ENCODE measurements at places on chromosomes 3 and 15. TPM values are rescaled to one million over a fixed set of nuclear protein-coding genes. Genes with fewer than 3 reads are reported as not detected.

DNA sequence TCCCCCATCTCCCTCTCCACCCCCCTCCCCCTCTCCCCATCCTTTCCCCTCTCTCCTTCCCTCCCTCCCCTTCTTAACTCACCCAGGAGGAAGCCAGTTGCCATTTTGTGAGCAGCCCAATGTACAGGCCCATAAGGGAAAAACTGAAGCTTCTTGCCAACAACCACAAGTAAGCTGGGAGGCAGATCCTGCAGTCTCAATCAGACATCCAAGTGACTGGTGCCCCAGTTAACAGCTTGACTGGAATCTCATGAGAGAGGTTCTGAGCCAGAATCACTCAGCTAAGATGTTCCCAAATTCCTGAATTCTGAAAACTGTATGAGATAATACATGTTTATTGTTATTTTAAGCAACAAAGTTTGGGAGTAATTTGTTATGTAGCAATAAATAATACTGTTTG is 90.7 kb downstream of the C3orf70 start:
- DNase-seq = no peak

DNA sequence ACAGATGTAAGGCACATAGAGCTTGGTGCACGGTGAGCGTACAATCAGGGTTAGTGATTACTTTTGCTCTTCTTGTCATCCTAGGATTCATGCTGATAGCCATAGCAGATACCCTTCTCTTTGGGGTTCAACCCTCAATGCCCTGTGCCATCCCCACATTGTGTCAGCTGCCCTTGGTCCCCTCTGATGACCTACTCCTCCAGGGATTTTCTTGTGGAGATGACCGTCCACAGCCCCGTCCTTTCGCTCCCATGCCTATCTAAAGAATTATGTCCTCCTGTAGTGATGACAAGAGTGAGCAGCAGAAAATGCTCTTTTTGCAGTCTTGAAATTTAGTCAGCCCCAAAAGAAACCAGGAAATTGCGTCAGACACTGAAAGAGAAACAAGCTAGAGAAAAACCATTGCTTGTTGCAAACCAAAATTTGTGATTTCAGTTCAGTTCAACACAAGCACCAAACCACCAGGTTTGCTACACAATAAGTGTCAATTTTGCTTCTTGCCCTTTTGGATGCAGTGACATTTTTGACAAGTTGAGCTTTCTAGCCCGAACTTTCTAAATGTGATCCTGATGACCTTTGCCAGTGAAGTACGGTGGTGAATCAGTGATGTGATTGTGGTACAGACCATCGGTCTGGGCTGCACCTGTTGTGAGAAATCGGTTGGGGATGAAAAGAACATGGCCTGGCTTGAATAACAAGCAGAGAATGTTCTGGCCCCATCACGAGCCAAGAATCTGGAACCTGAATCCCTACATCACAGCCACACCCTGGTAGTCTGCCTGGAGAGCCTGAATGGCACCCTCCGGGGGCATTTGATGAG is 41.3 kb downstream of the CMTM7 start:
- DNase-seq = no peak

GRCh38 chr3:42868841-42869240 is 6.8 kb downstream of the CYP8B1 start:
- no peak for DNase-seq

DNA sequence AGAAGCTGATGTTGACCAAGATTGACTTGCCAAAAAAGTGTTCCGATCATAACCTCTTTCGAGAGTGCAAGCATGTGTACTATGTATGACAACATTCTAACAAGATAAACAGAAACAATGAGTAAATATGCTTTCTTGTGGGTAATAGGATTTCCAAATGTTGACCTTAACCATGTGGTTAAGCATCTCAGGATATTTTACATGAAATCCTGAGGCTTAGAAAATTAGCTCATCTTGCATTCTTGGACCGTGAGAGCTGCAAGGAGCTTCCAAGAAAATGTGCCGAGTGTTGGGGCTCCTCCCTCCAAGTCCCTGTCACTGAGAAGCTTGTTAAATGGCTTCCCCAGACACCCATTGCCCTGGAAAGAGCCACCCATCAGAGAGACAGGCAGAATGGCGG is 50.1 kb downstream of the C3orf20 start:
- no peak for DNase-seq

DNA sequence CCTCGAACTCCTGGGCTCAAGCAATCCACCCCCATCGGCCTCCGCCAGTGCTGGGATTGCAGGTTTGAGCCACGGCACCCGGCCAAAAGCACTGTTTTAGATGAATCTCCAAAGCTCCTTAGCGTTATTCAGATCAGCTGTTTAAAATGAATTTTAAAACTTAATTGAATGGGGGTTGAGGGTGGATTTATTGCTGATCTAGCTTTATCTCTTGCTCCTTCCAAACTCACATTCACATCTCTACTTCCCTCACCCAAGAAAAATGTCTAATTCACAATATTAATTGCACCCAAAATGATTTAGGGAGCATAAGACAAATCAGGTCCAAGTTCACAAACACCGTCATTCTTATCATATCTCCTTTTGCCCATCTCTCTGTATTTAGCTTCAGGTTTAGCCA is 89.8 kb downstream of the MEIS2 start:
- no peak for DNase-seq

- no peak for DNase-seq
Observed at GRCh38 chr3:71509066-71509465, 74.5 kb downstream of the FOXP1 start.

DNA sequence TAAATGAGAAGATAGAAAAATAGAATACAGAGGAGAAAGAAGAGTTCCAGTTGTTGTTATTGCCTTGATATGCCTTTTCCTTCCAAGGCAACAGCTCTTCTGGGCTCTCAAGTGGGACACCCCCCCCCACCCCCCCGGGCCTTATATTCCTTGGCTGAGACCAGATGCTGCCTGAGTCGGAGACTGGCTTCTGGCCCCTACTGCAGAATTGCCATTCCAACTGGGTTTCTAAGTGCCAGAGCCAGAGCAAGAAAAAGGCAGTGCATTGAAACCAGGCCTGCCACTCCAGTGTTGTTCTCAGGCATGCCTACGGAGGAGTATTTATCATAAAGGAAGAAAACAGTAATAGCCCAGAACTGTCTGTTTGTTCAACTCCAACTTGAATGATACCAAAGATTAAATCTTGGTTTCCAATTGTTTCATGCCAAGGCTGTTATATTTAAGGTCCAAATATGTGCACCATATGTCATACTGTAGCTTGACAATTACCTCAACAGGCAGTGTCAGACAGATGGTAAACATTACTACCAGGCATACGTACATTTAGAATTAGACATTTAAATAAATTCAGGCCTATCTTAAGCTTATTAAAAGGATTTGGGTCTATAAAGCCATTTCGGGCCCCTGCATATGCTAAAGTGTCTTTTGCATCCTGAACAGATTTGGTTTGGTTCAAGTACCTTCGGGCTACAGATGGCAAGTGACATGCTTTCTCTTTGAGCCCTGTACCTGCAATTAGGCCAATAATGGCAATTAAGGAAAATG is 209.9 kb upstream of the SEMA6D start:
- no peak for DNase-seq

GRCh38 chr15:74511583-74511982 is 29.4 kb upstream of the ARID3B start:
- DNase-seq = no peak

GRCh38 chr15:85947021-85947420 is 132.7 kb upstream of the AGBL1 start:
- no peak for DNase-seq

DNA sequence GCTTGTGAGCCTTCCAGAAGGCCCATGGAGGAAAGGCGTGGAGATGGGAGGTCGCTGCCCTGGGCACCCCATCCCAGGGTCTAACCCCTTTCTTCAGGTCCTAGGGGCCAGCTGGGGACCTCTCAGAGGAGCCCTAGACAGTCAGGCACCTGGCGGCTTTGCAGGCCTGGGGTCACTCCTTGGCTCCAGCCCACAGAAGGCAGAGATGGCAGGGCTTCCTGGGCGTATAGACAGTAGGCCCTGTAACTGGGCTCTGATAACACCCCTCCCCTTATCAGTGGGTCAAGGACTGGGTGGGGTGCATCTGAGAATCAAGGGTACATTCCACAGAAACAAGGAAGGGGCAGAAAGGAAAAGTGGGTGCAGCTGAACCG is 16.7 kb downstream of the ZDHHC19 start:
- DNase-seq = no peak

DNA sequence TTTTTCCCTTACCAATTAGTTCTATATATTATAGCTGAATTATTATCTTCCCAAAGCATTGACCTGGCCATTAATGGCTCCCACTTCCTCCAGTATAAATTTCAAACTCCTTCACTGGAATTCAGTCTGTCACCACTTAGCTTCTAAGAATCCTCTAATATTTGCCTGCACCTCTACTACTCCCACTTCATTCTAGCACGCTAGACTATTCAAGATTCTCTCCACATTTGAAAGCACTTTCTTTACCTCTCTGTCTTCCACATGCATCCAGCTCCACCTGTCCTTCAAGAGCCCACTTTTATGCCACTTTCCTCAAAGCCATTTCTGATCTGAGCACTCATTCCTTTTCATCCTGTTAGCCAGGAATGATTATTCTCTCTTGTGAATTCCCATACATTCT is 15.0 kb downstream of the SENP8 start:
- no peak for DNase-seq

GRCh38 chr15:96366526-96366877 is 36.0 kb downstream of the NR2F2 start:
- peak; percentile 74 for DNase-seq

DNA sequence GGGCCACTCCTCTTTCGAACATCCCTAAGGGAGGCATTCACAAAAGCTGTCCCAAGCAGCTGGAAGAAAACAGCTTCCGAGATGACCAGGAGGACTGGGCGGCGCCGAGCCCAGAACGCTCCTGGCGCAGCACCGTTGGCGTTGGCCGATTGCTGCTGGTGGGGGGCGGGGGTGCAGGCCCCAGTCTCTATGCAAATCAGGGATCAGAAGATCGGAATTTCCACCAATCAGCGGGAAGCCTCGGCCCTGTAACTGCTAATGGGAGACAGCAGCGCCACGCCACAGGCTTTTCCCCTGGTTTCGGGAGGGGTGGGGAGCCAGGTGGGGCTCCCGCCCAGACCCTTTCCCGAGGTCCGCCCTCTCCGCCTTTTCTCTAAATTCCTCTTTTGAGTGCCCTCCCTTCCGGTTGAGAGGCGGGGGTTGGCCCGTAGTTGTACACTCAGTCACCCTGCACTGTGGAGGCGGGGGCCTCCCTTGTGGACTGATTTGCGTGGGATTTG is 27.0 kb downstream of the HMCES start:
- peak; percentile 98 for DNase-seq

DNA sequence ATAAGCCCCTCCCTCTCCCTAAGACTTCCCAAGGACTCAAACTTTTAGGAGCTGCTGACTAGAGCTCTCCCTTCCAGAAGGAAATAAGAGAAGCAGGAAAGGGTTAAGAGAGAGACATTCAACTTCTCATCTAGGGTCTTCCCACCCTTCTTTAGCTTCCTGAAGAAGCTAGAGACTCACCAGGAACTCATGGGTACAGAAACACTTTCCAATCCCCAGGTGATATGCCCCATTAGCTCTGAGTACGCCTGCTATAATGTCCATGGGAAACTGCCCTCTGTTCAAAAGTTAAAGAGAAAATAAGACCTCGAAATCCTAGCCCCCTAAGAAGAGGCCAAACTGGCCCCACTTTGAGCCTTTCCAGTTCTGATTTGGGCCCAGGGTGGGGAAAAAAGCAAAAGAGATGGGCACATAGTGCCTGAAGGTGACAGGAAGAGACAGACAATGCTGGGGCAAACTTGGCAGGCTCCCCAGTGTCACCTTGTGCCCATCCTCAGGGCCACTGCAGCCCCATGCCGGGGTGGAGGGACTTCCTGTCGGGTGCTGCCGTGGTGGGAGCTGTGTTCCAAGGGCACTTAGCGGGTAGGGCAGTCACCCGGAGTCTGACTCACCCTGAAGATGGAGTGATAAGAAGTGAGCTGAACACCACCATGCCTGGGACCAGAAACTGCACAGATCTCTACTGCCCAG is 29.5 kb downstream of the CCDC12 start:
- no peak for DNase-seq

CAMK2N2 gene
- 1.5 TPM for total RNA-seq

LRRC2 gene
- 3.3 TPM for total RNA-seq

FETUB gene
- total RNA-seq = not detected

EPHB3 gene
- 8.4 TPM for total RNA-seq

MAN2C1 gene
- total RNA-seq = 118 TPM
